ENCODE measurements at places on chromosomes 4 and X. TPM values are rescaled to one million over a fixed set of nuclear protein-coding genes. Genes with fewer than 3 reads are reported as not detected.

Gene HSPA4L
- total RNA-seq, result 9.6 TPM

Gene MBNL3
- not detected for total RNA-seq

Gene SLC25A6
- total RNA-seq, result 416 TPM

Gene ENPP6
- total RNA-seq, result not detected

Gene VCX3B
- total RNA-seq, result not detected

Gene SCML1
- 5.7 TPM for total RNA-seq

Gene FRMD7
- total RNA-seq, result not detected

Gene CXCL10
- total RNA-seq, result 0.12 TPM

Gene PSAPL1
- total RNA-seq, result 0.09 TPM

Gene CSAG3
- not detected for total RNA-seq

Gene SOX3
- total RNA-seq, result not detected

Gene JAKMIP1
- not detected for total RNA-seq

Gene GAGE1
- not detected for total RNA-seq

Gene SMIM10L2A
- 0.26 TPM for total RNA-seq

Gene CCDC158
- total RNA-seq, result not detected

Gene FGF5
- total RNA-seq, result 0.44 TPM

Gene MFAP3L
- 6.2 TPM for total RNA-seq

Gene SLC26A1
- 0.31 TPM for total RNA-seq

Gene XG
- not detected for total RNA-seq

Gene WAS
- not detected for total RNA-seq

Gene PPEF1
- 1.3 TPM for total RNA-seq

Gene BEX4
- total RNA-seq, result 1.7 TPM

Gene BEND4
- not detected for total RNA-seq

Gene SERPINA7
- not detected for total RNA-seq

Gene ZNF41
- 4.3 TPM for total RNA-seq

Gene DRD5
- total RNA-seq, result not detected

Gene PDE6B
- total RNA-seq, result not detected

Gene STATH
- not detected for total RNA-seq

Gene LRIT3
- 0.06 TPM for total RNA-seq

Gene GIMD1
- not detected for total RNA-seq

Gene TBX22
- total RNA-seq, result not detected

Data from A549 treated with CpdA at 1 μM for 4 hours (cell line).